ENCODE measurements at places on chromosomes 4 and X.

DNA sequence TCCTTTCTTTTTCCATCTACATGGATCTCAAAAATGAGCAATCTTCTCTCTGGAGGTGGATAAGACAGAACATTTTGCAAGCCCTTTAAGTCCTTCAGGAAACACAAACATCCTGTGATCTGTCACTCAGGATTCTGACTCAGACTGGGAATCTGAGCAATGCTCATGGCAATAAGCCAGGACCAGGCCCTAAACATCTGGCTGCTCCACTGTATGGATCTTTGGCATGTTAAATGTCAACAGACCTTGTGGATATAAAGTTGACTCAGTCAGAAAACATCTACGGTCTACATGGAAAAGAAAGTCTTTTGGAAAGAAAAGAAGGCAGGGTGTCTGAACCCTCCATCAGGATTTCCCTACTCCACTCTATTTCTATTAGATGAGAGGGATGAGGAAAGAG is 17.8 kb upstream of the CHIC2 start:
- DNase-seq = no peak

GRCh38 chr4:128855621-128856020 is 46.1 kb downstream of the JADE1 start:
- no peak for DNase-seq

GRCh38 chr4:177371461-177371860 is 61.8 kb downstream of the NEIL3 start:
- no peak for DNase-seq

DNA sequence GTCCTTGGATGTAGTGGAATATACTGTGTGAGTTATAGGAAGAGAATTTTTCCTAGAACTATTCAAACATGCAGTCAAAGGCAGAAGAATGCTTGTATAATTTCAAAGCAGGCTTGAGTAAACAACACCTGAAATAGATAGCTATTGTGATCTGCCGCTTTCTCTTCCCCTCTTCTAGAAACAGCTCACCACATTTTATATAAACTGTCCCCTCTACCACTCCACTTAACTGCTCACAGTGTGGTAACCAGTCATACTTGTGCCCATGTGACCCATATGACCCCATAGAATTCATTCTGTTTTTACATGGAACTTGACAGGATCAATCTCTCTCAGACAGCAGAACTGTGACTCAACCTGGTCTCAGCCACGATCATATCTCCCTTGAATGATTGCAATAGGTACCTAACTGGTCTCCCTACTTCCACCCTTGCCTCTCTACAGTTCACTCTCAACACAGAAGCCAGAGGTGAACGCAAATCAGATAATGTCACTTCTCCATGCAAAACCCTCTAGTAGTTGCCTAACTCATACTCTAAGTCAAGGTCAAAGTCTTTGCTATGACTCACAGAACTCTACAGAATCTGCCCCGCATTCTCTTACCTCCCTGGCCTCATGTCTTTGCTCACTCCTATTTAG is 85.6 kb upstream of the EFHC2 start:
- DNase-seq = no peak

DNA sequence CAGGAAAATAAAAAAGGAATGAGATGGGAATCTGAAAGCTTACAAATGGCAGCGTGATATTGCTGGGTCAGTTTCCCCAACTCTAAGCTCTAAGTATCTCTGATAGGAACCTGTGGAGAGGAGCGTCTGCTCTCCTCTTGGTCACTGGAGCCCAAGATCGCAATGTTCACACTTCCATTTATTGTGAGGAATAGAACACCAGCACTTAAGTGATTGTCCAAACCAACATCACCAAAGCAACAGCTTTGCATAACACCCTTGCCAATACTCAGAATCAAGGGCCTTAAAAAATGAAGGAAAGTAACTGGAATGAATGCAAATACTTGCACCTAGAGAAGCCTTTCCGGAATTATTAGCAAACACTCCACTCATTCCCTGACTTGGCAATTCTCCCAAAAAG is 46.8 kb upstream of the ATXN3L start:
- DNase-seq = no peak

DNA sequence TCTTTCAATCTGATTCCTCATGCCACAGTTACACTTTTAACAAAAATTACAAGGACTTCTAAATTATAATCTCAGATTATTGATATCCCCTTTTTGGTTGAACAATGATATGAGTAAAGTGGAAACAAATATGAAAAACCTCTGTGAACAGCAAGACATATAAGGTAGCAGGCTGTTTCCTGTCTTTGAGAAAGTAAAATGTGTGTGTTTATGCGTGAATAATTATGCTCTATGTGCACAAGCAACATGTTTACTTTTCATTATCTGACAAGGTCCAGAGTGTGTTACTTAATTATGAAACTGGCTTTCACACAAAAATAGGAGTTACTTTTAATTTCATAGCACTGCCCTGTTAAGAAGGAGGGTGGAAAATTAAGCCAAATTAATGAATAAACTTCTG is 43.1 kb downstream of the DDIT4L start:
- DNase-seq = no peak

- no peak for DNase-seq
Measured at GRCh38 chr4:62644372-62644771, 1444.2 kb downstream of the ADGRL3 start.

DNA sequence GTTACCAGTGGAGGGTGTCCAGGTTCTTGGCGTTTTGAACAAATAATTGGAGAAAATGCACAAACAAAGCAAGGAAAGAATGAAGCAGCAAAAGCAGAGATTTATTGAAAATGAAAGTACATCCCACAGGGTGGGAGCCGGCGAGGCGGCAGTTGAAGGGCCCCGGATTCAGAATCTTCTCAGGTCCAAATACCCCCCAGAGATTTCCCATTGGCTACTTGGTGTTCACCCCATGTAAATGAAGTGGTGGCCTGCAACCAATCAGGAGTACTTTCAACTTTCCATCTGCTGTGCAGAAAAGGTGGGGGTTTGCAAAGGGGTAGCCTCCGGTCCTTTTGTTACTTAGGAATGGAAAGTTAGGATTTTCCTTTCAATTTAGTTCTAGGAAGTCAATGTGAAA is 1447.0 kb downstream of the C4orf33 start:
- DNase-seq = no peak

- no peak for DNase-seq
Measured at GRCh38 chr4:94722270-94722669, 35.5 kb upstream of the BMPR1B start.

DNA sequence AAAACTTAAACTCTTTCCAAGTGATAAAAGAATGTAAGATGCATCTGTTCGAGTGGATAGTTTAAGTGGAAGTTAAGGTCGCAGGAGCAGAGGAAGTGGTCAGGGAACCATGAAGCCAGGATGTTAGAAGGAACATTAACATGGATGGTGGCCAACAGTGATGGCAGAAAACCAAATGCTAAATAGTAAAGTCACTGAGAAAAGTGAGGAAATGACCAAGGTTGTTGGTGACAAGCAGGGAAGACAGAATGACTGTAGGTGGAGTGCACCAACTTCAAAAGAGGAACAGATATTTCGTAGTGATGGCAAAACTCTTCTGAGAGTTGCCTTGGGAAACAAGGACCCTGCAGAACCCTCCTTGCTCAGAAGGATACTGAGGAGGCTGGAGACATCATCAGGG is 226.2 kb downstream of the PALLD start:
- no peak for DNase-seq

DNA sequence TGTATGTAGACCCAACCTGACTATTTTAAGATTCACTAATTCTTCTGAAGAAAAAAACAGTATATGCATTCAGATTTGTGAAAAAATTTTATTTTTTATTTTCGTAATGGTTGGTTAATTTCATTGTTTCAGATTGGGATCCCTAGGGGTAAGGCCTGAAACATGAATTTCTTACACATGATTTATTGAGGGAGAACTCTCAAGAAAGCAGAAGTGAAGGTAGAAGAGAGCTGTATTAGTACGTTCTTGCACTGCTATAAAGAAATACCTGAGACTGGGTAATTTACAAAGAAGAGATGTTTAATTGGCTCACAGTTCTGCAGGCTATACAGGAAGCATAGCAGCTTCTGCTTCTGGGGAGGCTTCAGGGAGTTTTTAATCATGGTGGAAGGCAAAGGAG is 611.9 kb upstream of the TECRL start:
- DNase-seq = no peak

GRCh38 chrX:107562482-107562881 is 65.8 kb upstream of the PRPS1 start:
- DNase-seq = no peak

GRCh38 chrX:56766554-56767347 is 37.7 kb downstream of the NBDY start:
- no peak for DNase-seq

GRCh38 chrX:276581-277201 is 4.5 kb upstream of the PLCXD1 start:
- no peak for DNase-seq

DNA sequence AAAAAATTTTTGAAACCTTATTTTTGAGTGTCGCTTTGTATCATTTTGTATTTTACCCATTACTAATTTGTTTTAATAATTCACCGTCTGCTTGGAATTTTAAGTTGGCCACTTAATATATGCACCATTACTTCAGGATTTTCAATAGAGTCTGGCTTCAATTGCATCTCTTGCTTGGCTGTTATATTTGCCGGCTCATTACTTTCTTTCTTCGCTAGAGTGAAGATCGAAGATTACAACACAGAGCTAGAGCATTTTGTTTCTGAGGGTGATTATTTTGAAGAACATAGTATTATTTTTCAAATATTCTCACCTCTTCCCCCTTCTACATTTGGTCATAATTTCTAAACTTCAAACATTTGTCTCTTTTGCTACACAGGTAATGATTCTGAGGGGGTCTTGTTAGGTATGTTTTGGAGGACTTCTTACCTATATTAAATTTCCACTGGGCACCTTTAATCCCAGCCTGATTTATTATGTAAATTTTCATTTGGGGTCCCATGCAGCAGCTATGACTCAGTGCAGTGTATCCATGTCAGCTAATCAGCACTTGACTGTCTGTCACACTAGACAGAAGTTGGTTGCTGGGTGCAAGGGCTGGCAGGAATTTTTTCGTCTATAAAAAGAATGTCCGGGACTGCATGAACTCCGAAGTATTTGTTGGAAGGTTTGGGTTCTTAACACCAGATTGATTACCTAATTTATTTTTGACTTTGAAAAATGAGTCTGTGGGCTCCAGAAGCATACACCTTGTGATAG is 18.6 kb downstream of the TBC1D1 start:
- no peak for DNase-seq

- no peak for DNase-seq
Measured at GRCh38 chr4:152115794-152116193, 355.0 kb upstream of the GATB start.

GRCh38 chr4:124212815-124213630 is 499.5 kb downstream of the ANKRD50 start:
- DNase-seq = no peak

- no peak for DNase-seq
Measured at GRCh38 chr4:154686838-154687237, 57.0 kb upstream of the LRAT start.

DNA sequence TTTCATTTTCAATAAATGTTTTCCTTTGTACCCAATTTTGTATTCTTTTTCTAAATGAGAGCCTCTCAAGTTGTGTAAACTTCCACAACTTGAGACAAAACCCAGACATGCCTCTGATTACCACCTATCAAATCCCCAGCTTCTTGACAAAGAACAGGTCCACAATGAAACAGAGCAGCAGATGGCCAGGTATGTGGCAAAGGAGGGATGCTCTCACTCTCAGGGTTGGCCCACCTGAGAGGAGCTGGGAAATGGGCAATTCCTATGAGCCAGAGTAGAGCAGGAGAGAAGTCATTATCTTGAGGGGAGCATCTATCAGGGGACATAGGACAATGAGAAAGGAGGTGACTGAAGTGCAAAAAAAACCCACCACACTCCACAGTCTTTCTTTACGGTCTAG is 273.5 kb upstream of the FAM241A start:
- DNase-seq = no peak

DNA sequence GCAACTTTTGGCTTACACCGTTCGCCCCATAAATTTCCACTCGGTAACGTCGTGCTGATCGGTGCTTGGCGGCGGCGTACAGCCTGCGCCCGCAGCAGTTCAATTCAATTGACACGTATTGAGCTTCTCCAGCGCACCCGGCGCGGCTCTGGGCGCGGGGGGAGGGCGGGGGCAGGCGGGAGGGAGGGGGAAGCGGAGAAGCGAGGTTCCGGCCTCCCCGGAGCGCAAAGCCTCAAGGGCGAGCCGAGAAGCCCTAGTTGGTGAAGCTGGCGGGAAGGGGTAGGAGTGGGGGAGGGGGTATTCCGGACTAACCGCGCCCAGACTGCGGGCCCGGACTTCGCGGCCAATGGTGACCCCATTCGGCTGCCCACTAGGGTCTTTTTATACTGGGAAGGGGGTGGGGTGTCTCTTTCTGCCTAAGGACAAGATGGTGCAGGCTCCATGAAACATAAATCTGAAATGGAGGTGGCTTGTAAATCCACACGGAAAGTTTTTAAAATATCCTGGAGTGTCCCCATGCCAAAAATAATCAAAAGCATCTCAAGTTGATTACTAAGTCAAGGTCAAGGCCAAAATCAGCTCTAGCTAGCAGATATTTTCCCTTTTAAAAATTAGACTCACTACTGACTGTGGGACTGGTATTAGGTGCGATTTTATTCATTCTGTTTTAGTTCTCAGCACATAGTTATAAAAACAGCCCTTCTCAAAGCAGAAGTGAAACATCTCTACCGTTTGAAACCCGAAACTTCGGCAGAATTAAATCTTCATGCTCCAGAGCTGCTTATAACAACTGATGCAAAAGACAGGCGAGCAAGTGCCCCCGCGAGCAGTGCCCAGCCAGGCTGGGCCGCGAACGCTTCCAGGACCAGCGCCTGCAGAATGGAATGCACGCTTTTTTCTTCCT is 1.5 kb upstream of the BCOR start:
- DNase-seq = no peak

- DNase-seq = no peak
Measured at GRCh38 chr4:95183656-95184408, 364.9 kb downstream of the UNC5C start.

Data from stimulated activated CD4-positive, alpha-beta T cell treated with anti-CD3 and anti-CD28 coated beads, Interleukin-2, amount 100 ng/mL, for 48 hours (primary cell).